Left lung (tissue), 14 donors: ENCODE measurements at places on chromosomes 11 and 22.

- DNase-seq = no peak
Measured at GRCh38 chr22:20424568-20424931, 13.1 kb downstream of the SCARF2 start.

DNA sequence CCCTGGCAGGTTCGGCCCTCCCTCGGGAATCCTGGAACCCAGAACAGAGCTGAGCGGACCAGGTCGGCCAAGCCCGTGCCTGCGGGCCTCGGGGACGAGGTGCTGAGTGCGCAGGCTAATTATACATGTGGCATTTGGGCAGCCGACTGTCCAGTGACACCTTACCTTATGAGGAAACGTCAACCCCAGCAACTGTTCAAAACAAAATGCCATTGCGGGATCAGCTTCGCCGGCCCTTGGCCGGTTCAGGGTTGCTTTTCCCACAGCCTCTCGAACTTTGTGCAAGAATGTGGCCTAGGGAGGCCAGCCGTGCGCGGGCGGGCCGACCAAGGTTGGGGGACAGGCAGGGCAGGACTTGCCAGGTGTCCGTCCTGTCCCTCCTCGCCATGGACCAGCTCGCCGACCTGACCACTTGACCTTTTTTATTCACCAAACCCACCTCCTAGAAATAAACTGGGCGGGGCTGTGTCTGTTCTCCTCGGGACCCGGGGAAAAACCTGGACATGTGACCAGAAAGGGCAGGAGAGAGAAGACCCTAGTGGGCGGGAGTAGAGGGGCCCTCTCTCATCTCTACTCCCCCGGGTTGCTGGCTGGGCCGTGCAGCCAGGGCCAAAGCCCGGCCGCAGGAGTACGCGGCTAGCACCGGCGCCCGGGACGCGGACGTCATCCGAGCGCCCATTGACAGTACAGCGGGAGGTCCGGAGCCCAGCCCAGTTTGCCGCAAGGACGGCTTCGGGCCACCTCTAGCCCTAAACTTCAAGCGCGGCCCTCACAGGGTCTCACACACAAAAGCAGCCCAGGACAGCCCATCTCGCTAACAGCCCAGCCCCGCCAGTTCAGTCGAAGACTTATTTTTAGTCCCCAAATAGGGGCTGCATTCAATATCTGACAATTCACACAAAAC is 134.3 kb upstream of the C11orf58 start:
- peak; percentile 51 for DNase-seq

GRCh38 chr11:19834771-19835170 is 122.1 kb downstream of the NAV2 start:
- no peak for DNase-seq

GRCh38 chr22:48739348-48740085 is 1088.2 kb downstream of the BRD1 start:
- DNase-seq = no peak

GRCh38 chr11:114082415-114082748 is 22.9 kb downstream of the ZBTB16 start:
- DNase-seq = no peak
